A549 treated with GW870086 at 1 μM for 4 hours (cell line): ENCODE measurements at places on chromosomes 16 and 17. TPM values are rescaled to one million over a fixed set of nuclear protein-coding genes. Genes with fewer than 3 reads are reported as not detected.

The KRT33B gene
- total RNA-seq: not detected in 5 replicates

The KCTD2 gene
- total RNA-seq: 27.5 to 32.0 TPM (median 31.1 TPM) in 5 replicates

The FNDC8 gene
- total RNA-seq: not detected in 5 replicates

The EPN3 gene
- total RNA-seq: 0.17 to 0.78 TPM (median 0.23 TPM) in 5 replicates

The STAC2 gene
- 0.81 to 1.7 TPM (median 1.3 TPM) in 5 replicates for total RNA-seq

The CLDN6 gene
- 0.24 to 0.57 TPM (median 0.48 TPM) in 5 replicates for total RNA-seq

The C17orf78 gene
- total RNA-seq: not detected in 5 replicates

The KIF2B gene
- not detected in 5 replicates for total RNA-seq
